Posterior vena cava (tissue), 2 donors: ENCODE measurements at places on chromosomes 7 and 10.

DNA sequence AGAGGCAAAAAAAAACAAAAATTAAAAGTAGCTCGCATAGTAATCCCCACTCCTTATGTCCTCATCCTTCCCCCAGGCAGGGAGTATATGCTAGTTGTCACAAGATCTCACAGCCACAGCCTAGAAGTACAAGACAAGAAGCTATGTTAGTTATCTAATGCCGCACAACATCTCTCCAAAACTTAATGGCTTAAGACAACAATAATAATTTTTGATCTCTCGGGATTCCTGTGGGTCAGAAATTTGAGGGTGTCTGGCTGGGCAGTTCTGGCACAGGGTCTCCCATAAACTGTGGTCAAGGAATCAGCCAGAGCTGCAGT, 39.7 kb downstream of the CPVL start:
- DNase-seq, result no peak

DNA sequence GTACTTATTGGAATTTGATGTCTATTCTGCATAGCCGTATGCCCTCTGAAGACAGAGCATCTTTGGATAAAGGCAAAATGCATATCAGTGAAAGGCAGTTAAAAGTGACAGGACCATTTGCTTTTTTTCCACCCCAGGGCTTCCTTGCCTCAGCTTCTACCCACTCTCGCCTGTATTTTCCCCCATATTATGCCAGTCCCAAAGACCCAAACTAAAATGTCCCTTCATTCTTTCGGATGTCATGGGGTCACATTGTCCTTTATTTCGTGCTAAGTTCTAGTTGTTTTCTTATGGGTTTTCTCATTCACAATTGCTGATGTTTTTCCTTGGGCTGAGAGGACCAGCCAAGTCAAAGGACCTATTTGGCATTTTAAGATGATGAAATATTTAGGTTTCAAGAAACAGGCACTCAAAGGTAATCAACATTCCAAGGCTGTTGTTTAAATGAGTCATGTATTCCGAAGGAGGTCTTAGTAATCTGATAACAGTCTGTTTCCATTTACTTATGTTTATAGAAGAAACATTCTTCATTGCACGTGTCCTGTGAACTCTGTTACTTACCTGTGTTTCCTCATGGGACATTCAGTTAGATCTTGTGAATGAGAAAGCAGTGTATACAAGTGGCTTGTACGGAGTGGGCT, 74.1 kb downstream of the DNAH11 start:
- no peak for DNase-seq

- DNase-seq, result no peak
Observed at GRCh38 chr10:10053051-10053450, 964.6 kb upstream of the CELF2 start.

GRCh38 chr7:103396471-103396870, 49.0 kb downstream of the PSMC2 start:
- DNase-seq, result no peak

DNA sequence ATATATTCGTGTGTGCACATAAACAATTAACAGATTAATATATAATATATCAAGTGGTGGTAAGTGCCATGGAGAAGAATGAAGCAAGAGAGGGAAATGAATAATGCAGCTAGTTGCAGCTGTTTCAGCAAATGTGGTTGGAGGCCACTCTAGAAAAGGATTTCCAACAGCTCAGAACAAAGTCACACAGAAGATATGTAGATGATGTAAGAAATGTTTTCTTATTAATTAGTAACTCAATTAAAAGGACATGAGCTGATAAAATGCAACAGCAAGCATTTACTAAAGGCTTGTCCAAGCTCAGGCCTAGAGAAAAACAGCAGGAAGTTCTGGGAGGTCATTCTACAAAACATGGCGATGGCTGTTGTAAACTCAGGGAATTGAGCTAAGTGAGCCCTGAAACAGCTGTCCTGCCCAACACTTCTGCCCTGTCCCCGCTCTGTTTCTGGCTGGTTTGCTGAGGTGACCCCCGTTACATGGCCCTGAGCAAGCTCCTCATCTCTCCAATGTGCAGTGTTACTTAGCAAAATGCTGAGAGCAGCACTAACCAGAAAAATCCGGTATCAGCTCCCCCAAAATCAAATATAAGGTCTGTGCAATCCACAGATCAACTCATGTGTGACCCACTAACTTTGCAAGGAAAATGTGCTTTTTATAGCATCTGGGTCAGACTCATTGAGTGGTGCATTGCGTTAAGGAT, 23.4 kb upstream of the C10orf67 start:
- no peak for DNase-seq

DNA sequence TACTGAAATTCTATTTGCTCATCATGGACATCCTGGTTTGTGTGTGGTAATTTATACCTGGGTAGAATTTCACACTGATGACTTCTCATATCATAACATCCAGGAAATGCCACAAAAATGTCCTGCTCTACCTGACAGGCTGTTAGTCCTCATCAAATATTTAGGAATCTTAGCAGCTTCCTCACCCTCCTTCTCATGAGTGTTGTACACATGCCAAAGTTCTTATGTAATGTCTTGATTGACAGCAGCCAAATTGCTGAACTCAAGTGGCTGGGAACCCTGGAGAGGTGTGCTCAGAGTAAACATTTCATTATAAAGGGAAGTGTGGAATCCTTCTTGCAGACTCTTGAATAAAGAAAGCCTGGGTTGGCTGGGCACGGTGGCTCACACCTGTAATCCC, 8.9 kb downstream of the EEPD1 start:
- no peak for DNase-seq

GRCh38 chr7:47288060-47288459, 293.9 kb downstream of the TNS3 start:
- DNase-seq, result no peak

GRCh38 chr7:85510287-85510686, 323.4 kb upstream of the SEMA3D start:
- no peak for DNase-seq

DNA sequence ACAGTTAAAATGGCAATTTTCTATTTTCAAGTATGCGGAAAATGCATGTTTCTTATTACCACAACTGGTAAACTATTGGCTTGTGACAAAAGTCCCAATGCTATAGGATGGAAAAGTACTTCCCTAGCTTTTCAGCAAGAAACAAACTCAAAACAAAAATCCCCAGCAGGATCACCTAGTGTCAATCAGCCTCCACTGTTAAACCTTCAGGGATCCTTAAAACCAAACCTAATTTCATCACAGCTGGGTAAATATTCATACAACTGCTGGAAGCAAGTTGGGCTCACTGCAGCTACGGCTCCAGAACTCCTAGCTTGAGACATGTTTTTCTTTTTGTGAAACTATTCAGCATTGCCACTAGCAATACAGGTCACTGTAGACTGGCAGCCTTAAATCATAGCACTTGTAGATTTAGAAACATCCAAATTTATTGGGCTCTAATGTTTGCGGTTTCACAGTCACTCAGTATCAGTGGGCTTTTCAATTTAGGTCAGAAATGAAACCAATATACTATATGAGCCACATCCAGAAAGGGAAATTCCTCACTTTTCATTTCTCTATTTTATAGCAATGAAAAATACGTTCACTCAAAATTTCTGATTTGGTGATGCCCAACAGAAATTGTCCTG, 145.2 kb upstream of the ANK3 start:
- no peak for DNase-seq

GRCh38 chr7:3404501-3404900, 103.4 kb downstream of the SDK1 start:
- DNase-seq, result no peak

DNA sequence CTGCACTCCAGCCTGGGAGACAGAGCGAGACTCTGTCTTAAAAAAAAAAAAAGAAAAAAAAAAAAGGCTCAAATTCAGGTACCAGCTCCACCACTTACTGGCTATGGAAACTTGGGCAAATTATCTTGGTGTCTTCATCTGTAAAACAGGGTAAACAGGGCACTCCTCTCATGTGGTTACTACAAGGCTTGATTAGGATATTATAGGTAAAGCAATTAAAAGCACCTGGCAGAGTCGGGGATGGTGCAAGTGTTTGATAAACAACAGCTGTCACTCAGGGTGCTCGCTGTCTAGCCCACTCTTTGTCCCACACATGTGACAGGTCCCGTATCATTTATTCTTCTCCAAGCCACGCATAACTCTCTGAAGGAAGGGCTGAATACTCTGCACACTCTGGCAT, 96.9 kb downstream of the SORBS1 start:
- no peak for DNase-seq

- DNase-seq, result no peak
Observed at GRCh38 chr7:22665923-22666322, 61.1 kb upstream of the IL6 start.

DNA sequence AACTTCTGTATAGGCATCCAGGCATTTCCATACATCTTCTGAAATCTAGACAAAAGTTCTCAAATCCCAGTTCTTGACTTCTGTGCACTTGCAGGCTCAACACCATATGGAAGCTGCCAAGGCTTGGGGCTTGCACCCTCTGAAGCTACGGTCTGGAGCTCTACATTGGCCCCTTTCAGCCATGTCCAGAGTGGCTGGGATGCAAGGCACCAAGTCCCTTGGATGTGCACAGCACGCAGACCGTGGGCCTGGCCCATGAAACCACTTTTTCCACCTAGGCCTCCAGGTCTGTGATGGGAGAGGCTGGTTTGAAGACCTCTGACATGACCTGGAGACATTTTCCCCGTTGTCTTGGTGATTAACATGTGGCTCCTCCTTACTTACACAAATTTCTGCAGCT, 1645.1 kb downstream of the REEP3 start:
- DNase-seq, result peak; percentile 62

GRCh38 chr7:107989618-107990373, 13.2 kb downstream of the LAMB1 start:
- no peak for DNase-seq

- DNase-seq, result no peak
Observed at GRCh38 chr7:68783684-68784083, 814.6 kb upstream of the AUTS2 start.

DNA sequence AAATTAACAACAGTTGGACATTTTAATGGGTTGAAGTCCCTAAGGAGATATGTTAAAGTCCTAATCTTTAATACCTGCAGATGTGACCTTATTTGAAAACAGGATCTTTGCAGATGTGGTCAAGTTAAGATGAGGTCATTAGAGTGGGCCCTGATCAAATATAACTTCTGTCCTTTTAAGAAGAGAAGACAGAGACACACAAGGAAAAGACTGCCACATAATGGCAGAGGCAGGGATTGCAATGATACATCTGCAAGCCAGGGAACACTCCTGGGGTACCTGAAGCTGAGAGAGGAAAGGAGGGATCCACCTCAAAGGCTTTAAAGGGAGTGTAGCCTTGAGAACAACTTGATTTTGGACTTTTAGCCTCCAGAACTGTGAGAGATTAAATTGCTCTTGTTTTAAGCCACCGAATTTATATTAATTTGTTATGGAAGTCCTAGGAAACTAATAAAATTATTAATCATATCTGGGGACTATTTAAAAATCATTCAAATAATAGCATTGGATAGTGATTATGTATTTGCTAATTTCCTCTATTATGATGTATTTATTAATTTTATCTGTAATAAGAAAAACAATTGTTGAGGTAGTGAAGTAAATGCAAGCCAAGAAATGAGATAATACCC, 700.0 kb upstream of the PCDH15 start:
- no peak for DNase-seq
